CD4-positive, alpha-beta T cell treated with Interleukin-21 for 1 hour (primary cell): ENCODE measurements at places on chromosomes 7 and 10.

DNA sequence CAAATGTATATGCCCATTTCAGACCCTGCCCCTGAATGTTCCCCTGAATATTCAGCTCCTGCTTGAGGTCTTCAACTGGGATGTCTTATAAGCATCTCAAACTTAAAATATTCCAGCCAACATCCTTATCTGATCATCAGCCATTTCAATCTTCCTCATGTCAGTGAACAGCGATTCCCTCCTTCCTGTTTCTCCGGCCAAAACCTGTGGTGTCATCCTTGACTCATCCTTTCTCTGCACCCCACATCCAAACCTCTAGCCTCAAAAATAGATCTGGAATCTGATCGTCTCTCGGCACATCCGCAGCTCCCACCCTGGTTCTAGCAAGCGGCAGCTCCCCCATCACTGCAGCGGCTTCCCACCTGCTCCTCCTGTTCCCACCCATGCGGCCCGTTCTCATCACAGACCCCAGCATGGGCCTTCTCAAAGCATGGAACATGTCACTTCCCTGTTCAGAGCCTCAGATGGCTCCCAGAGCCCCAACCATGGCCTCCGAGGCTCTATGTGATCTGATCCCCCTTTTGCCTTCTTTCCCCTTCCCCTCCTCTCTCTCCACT, 165.7 kb downstream of the HECW1 start:
- no peak for DNase-seq

GRCh38 chr7:3730276-3730675, 429.2 kb downstream of the SDK1 start:
- DNase-seq, result no peak

GRCh38 chr7:33155811-33156210, 26.4 kb downstream of the BBS9 start:
- DNase-seq, result no peak

DNA sequence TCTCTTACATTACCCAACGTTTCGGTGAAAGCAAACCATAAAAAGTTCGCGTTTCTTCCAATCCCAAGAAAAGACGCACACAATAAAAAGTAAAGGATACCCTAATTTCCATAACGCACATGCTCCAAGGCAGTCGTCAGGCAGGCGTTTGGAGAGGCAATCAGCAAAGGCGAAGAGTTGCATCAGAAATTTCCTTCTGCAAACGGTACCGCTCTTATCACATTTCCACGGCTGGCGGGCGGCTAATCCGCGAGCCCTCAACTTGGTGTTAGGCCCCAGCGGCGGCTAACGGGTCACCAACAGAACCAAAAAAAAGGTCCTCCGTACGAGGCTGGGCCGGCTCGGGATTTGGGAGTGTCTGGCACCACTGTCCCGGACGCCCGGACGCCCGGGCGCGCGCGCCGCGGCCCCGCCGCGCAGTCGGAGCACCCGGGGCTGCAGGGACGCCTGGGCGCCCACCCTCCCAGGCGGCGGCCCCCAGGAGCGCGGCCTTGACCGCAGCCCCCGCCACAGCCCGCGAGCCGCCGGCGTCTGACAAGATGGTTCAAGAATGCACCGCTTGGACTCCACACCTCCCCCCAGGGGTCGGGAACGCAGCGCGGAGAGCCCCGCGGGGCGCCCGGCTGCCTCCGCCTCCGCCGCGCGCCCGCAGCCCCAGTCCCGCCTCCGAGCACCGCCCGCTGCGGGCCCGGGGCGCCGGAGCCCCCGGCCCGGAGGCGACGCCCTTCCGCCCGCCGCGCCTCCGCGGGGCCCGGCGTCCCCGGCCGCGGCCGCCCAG, 9.8 kb upstream of the GRB10 start:
- no peak for DNase-seq

- no peak for DNase-seq
Observed at GRCh38 chr10:90167174-90168064, 466.0 kb downstream of the KIF20B start.

DNA sequence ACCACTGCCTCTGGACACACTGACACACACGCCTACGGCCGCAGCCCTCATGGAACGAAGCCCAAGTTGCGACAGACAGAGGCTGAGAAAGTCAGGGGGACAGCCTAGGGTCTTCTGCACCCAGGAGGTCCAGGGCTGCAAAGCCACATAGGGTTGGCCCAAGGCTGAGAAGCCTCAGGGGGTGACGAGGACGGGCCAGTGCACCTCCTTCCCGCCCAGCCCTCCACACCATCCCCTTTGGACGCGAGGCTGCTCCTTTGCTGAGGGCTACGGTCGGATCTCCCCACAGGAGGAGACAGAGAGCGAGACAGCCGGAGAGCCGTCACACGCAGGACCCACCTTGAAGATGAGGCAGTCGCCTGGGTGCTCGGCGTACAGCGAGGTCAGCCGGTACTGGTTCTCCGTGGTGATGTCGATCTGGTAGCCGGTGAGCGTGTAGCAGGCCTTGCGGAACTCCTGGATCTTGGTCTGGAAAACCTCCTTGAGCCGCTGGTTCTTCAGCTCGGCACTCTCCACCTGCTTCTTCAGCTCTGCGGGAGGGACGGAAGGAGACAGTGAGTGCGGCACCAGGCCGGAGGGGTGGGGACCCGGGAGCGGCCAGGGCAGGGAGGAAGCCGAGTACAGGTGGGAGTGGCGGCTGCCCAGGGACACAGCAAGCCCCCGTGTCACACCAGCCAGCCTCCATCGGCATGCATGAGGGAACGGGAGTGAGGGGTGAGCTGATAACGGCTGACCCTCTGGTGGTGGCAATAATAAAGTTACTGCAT, 228.0 kb downstream of the ELFN1 start:
- DNase-seq, result no peak

- no peak for DNase-seq
Observed at GRCh38 chr7:92626281-92626809, 36.2 kb upstream of the FAM133B start.

- DNase-seq, result peak; percentile 65
Observed at GRCh38 chr10:31321396-31321941, 2.5 kb downstream of the ZEB1 start.

- no peak for DNase-seq
Observed at GRCh38 chr7:2092279-2092678, 140.5 kb downstream of the MAD1L1 start.

DNA sequence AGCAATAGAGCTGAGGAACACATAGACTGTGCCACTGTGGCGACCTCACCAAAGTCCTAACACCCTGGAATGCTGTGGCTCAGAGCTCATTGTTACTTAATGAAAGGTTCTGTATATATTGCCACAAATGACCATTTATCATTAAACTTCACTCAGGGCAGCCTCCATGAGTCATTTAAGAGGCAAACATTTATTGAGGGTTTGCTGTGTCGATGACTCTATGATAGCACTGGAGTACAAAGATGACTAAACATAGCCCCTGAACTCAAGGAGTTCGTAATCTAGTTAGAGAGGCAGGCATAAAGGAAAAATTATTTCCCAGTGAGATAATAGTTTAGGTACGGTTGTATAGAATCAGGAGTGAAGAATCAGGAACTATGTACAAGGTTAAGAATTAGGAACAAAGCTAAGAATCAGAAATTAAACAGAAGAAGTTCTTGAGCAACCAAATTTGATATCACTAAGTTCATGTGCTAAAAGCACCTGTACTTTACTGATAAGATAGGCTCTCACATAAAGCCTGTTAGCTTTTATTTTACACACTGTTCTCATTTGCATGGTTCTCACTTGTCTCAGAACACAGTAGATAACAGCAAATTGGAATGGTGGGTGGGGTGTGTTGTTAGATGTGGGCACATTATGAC, 7.9 kb downstream of the ENTPD7 start:
- no peak for DNase-seq

DNA sequence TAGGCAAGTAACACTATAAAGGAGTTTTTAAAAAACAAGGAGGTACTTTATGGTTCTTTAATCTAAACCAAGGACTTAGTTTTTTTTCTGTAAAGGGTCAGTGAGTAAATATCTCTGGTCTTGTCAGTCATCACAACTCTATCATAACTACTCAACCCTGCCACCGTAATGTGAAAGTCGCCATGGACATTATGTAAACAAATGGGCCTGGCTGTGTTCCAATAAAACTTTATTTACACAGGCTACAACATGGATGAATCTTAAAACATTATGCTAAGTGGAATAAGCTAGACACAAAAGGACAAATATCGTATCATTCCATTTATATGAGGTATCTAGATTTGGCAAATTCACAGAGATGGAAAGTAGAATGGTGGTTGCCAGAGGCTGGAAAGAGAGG, 60.8 kb upstream of the SP4 start:
- DNase-seq, result no peak

DNA sequence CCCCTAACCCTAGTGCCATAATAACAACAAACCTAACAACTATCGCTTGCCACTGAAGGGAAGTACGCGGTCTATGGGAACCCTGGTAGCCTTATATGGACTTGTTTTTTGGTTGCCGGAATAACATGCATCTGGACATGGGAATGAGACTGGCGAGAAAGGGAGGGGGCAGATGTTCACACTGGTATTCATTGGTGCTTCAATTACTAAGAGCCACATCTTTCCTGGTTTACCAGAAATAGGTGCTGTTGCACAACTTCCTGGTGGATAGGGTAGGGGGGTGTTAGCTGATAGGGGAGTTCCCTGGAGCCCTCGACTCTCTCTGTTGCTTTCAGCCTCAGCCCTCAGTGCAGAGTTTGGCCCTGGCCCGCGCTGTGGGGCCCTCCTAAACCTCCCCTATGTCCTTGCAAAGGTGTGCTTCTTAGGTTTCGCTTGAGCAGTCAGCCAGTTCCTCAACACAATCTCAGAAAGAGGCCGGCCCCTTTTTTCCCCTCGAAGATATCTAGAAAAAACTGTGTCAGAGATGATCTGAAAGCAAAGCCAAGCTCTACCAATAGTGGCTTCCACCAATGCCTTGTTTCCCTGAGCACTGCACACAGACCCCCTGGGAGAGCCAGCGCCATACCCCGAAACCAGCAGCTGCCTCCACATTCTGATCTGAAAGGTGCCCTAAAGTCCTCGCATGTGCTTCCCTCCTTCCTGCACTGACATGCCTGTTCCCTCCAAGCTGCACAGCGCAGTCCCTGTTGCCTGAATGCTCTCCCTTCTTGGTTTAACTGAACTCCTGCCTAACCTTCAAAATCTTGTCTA, 13.5 kb downstream of the TBXAS1 start:
- DNase-seq, result no peak

DNA sequence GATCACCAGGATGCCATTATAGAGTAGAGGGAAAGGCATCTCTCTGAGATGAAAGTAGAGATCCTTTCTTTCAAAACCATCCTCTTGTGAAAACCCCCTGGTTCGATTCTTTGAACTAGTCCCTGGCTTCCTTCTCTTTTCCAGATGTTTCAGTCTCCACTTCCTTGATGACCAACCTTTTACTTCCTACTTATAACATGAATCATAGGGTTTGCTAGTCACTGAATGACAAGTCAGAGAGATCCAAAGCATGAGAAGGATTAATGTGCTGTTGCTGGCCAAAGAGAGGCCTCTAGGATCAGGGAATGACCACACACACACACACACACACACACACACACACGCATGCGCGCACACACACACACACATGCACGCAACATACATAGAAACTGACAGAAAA, 161.1 kb upstream of the FRMD4A start:
- DNase-seq, result no peak

GRCh38 chr10:77192402-77192801, 445.2 kb downstream of the KCNMA1 start:
- no peak for DNase-seq

DNA sequence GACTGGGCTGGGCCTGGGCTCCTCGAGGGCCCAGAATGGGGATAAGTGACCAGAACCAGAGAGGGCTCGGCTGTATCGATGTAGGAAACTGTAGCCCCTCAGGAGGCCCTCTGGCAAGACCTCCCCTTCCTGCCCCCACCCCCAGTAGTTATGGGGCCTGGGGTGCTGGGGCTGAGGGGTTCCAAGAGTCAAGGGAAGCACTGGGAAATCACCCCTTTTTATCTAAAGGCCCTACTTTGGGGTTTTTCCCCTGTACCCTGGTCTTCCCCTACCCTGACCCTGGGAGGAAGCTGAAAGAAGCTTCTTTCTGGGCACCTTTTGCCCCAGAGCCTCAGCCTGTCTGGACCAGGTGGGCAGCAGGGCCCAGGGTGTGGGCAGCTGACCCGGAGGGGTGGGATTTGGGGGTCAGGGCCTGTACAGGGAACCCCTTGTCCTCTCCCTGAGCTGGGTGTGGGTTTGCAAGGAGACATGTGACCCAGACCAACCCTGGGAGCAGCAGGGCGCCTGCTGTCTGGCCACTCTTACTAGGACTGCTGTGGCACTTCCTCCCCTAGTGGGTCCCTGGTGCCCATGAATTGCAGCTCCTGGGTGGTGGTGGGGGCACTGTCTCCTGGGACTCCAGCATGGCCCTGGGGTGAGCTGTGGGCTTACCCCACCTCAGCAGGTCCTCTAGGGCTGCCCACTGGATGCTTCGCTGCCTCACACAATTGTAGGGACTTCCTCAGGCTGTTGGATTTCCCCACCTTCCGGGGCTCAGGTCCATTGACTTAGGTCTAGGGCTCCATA, 1.5 kb downstream of the IRF5 start:
- DNase-seq, result peak; percentile 34

GRCh38 chr7:36875794-36876193, 151.5 kb upstream of the AOAH start:
- DNase-seq, result no peak

- DNase-seq, result no peak
Observed at GRCh38 chr10:70297224-70297623, 13.4 kb upstream of the NPFFR1 start.

GRCh38 chr7:17506095-17506494, 207.6 kb downstream of the AHR start:
- DNase-seq, result no peak

DNA sequence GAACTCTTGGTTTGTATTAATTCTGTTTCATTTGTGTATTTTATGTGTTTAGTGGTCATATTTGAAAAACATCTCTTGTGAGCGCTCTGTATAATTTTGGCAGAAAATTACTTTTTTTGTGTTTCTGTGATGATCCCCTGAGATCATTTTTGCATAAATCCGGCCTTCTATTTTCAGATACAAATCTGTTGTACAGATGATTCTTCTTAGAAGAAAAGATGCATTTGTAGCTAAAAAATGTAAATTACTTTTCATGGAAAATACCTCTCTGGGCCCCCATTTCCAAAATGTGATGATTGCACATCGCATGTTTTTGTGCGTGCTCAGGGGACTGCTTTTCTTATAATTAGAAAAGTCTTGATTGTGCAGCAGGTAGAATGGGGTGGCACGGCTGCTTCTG, 395.4 kb downstream of the LRMDA start:
- DNase-seq, result no peak

DNA sequence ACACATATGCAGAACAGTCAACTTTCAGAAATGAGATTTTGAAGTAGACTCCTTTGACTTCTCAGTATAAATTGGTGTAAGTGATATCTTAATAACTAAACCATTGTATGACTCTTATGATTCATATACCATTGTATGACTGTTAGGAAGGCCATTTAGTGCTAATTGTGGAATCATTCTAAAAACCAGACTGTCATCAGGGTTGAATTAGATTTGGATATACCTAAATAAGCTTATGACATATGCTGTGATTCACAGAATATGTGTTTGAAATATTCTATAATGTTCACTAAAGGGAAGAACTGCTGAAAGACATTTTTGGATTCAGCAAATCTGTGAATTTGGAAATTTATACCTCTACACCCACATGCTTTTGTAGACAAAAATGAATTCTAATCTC, 438.1 kb downstream of the MDFIC start:
- no peak for DNase-seq
